GM04503 (cell line): ENCODE measurements at places on chromosomes 4 and X.

- DNase-seq, result no peak
These were observed 32.6 kb downstream of the ZNF185 start for GRCh38 chrX:152930516-152930915.

- DNase-seq, result no peak
These were observed 1.1 kb downstream of the NUDT9 start for GRCh38 chr4:87423317-87424098.

DNA sequence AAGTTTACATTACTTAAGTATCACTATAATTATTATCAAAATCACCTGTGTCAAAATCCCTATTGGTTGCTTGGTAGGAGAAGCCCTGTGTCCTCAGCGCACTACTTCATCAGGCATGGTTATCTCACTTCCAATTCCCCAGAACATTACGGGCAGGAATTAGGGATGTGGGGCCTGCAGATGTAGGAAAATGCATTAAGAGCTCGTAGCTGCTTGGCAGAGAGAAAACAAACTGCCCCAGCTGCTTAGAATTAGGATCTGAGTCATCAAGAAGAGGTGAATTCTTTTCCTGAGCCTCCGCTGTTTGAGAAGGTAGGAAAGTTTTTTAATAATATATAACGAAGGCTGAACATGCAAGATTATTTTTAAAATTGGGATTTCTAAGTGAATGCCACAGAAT lies 31.1 kb upstream of the CLNK start:
- DNase-seq, result no peak

DNA sequence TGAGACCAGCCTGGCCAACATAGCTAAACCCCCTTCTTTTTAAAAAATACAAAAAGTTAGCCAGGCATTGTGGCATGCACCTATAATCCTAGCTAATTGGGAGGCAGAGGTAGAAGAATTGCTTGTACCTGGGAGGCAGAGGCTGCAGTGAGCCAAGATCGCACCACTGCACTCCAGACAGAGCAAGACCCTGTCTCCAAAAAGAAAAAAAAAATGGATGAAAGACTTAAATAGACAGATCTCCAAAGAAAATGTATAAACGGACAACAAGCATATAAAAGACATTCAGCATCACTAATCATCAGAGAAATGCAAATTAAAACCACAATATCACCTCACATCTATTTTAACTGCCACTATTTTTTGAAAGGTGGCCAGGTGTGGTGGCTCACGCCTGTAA lies 6.6 kb upstream of the SAT1 start:
- no peak for DNase-seq

DNA sequence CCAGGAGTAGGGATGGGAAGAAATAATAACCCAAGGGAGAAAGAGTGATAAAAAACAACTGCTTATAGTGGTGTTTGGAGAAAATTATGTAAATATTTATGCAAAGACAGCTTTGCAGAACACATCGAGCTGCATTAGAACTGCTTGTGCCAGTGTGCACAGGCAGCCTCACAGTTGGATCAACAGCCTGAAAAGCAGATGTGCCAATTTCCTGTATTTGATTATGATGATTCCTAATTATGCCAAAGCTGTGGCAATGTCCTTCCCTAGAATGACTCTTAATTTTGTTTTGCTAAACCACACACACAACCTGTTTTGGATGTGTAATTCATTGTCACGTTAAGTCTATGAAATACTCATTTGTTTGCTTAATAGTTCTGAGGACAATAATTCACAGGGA lies 30.6 kb upstream of the ANTXR2 start:
- DNase-seq, result no peak

DNA sequence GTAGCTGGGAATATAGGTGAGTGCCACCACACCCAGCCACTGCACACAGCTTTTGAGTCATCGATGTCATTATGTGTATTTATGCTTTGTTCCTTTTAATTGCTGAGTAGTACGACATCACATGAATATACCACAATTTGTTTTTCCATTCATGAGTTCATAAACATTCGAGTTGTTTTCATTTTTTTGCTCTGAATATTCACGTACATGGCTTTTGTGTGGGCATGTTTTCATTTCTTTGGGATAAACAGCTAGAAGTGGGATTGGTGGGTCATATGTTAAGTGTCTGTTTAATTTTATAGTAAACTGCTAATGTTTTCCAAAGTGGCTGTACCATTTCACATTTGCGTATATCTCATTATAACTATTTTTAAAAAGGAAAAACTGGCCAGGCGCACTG lies 45.1 kb upstream of the KDR start:
- DNase-seq, result no peak

DNA sequence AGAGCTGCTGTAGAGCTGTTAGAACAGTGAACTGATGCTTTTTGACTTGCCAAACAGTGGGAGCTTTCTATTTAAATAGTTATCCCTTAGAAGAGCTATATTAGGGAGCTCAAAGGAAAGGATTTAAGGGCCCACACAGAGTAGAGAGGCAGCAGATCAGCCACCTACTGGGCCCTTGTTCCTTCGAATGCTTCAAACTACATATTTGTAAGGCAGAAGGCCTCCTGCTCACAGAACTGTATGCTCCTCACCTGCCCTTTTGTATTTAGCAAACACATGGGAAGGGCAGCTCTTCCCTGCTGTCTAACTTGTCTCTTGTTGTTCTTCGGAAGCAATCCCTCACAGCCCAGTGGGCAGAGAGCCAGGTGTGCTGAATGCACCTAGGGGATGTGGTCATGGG lies 38.0 kb downstream of the IL1RAPL1 start:
- DNase-seq, result no peak

GRCh38 chrX:118718737-118719136 lies 8.7 kb upstream of the IL13RA1 start:
- DNase-seq, result no peak

- no peak for DNase-seq
These were observed 103.4 kb upstream of the PAK3 start for GRCh38 chrX:110992611-110993010.

DNA sequence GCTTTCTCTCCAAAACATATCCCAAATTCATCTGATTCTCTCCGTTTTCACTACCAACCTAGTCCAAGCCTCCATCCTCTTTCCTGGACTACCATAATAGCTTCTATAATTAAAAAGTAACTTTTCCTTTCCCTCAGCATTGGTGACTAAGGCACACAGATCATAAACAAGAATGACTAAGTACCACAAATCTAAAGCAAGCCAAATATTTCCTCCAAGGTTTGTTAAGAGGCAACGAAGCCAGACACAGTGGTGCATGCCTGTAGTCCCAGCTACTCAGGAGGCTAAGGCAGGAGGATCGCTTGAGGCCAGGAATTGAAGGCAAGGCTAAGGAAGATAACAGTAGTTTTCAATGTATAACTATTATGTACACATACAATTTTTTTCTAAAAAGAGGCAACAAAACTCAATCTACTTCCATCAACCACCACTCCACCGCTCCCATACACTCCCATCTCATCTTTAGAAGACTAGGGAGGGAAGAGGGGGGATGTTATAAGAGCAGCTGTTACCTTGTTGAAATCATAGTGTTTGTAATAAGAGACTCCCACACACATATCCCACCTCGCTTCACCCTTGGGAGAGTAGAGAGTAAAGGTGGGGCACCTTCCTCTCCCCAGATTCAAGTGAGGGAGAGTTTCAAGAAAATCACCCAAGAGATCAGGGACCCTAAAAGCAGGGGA lies 4.2 kb upstream of the JCHAIN start:
- DNase-seq, result peak; percentile 50

DNA sequence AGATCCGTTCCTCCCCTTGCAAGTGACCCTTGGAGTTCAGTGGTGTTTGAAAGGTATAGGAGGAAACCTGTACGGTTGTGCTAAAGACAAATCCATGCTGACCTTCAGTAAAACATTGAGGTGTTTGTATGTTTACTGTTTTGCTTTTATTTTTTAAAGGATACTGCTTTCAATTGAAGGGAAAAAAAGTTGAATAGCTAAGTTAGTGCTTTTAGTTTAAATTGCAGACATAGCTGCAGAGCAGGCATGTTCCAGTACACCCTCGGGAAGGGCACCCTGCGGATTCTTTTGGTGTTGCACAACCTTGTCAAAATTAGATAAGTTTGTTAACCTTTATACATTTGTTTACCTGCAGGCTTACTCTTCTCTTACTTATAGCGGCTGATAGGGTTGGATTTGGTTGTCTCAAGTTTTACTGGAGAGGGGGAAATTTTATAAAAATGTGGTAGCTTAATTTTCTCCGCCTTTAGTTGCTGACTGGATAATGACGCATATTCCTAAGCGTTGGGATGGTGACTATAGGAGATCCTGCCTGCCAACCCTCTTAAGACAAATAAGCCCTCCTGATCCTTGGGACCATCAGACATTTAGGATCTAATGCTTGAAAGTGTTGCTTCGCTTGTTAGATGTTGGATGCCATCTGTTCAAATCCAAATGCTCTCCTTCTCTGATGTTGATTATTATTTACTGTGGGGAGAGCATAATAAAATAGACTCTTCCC lies 2.0 kb downstream of the RAPGEF2 start:
- DNase-seq, result peak; percentile 12

DNA sequence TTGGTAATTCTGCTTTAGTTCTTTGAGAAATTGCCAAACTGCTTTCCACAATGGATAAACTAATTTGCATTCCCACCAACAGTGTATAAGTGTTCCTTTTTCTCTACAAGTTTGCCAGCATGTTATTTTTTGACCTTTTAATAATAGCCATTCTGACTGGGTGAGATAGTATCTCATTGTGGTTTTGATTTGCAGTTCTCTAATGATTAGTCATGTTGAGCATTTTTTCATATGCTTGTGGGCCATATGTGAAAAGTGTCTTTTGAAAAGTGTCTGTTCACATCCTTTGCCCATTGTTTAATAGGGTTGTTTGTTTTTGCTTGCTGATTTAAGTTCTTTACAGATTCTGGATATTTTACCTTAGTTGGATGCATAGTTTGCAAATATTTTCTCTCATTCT lies 25.9 kb downstream of the ENPEP start:
- no peak for DNase-seq

DNA sequence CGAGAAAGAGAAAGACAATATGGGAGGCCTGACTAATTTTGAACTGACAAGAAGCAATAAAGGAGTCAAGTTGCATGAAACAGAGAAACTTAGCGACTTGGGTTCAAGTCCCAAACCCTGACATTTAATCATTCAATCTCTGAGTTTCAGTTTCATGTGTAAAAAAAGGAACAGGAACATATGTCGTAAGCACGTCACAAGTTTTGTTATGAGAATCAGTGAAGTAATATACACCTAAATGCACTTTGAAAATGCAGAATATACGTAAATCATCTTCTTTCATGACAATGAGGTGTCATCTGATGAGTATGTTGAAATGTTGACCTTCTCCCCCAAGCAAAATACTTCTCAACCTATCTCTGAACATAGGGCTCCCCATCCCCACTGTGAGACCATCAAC lies 10.4 kb downstream of the ACOT9 start:
- no peak for DNase-seq

DNA sequence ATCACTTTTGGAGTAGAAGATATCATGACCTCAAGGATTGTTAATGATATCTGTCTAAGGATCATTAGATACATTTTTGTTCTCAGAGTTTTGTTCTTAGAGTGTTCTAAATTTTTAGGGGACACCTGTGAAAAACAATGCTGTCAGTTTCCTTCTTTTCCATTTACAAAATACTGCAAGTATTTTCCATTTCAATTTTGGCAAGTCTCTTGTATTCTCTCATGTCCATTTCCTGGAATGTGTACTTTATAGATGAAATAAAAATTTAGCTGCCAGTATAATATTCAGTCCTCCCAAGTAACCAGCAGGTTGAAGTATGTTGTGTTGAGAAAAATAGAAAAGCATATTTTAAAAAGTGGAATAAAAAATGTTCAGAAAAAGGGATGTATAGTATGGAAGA lies 117.9 kb upstream of the HPGD start:
- no peak for DNase-seq

GRCh38 chrX:132855780-132856341 lies 102.6 kb downstream of the HS6ST2 start:
- no peak for DNase-seq

DNA sequence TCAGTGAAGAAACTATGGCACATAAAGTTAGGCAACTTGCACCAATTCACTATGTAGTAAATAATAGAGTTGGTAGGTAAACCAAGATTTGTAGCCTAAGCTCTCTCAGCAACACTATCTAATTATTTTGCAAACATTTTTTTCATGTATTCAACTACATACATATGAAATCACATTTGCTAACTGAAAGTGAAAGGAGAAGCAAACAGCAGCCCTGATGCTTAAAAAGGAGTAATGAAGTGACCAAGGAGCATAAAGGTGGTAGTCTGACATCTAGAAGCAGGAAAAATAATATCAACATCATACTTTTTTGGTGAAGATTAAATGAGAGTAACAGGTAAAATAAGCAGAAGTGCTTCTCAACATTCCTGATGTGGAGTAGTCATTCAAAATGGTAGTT lies 603.7 kb downstream of the GRXCR1 start:
- no peak for DNase-seq

DNA sequence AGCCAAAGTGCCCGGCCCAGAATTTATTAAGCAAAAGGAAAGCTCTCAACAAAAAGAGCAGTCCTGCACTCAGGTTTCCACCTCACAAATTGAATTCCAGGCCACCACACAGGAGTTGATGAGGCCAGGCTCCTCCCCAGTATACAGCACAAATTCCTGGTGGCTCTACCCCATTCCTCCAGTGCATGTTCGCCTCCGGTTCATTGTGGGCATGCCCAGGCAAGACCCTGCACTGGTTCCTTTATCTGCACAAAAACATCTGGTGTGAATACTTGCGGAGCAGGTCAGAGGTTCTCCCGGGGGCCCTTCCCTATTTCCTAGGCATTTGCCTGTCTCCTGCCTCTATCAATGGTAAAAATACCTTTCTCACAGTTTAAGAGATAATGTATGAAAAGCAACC lies 195.2 kb upstream of the ANXA10 start:
- peak; percentile 18 for DNase-seq

DNA sequence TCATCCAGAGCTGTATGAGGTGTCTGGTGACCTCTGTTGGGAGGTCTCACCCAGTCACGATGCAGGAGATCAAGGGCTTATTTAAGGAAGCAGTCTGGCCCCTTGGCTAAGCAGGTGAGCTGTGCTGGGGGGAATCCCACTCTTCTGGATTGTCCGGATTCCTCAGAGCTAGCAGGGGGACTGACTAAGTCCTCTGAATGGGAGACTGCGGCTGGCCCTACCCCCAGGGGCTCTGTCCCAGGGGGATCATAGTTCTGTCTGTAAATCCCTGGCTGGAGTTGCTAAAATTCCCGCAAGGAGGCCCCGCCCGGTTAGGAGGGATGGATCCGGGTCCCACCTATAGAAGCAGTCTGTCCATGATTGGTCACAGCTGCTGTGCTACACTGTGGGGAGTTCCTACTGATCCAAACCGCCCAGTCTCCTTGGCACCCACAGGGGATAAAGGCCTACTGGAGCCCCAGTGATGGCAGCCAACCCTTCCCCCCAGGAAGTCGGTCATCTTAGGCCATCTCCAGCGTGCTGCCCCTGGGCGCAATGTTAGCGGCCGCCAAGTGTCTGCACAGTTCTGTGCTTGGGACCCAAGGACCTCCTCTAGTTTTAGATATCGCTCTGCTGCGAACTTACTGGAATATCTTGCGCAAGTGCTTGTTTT lies 118.2 kb upstream of the KLF8 start:
- no peak for DNase-seq

DNA sequence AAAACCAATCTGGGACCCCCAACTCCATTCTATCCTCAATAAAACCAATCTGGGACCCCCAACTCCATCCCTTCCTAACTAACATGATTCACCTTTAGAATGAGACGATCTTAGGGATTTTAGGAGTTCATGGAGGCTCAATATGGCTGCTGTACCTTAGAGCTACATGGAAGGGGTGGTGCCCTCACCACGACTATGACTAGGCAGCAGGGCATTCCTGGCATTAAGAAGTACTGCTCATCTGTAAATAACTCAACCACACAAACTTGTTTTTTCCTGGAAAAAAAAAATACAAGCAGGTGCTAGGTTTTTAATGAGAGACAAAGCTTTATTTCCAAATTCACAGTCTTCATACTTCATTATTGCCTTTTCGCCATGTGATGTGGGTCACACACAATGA lies 346.5 kb upstream of the FAT1 start:
- no peak for DNase-seq
